ENCODE measurements at places on chromosomes 3 and 15.
A peak's percentile ranks its signal among the peaks of the same experiment; 100 is the strongest.

DNA sequence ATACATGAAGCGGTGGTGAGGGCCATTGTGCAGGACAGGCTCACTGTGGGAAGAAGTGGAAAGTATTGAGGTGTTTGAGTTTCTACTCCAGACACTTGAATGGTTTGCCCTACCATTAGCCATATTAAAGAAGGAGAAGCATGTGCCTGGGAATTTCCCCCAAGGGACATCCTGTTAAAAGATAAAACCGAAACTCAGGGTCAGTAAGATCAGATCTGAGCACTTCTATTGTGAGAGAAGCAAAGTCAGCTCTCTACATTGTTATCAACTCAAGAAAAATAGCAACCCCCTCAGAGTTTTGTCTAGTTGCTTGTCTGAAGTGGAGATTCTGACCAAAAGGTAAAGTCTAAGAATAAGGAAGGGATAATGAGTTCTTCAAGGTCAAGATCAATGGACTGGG, 269.8 kb downstream of the CHST2 start:
- no peak for DNase-seq

- no peak for DNase-seq
Measured at GRCh38 chr3:183279371-183279770, 26.3 kb downstream of the B3GNT5 start.

DNA sequence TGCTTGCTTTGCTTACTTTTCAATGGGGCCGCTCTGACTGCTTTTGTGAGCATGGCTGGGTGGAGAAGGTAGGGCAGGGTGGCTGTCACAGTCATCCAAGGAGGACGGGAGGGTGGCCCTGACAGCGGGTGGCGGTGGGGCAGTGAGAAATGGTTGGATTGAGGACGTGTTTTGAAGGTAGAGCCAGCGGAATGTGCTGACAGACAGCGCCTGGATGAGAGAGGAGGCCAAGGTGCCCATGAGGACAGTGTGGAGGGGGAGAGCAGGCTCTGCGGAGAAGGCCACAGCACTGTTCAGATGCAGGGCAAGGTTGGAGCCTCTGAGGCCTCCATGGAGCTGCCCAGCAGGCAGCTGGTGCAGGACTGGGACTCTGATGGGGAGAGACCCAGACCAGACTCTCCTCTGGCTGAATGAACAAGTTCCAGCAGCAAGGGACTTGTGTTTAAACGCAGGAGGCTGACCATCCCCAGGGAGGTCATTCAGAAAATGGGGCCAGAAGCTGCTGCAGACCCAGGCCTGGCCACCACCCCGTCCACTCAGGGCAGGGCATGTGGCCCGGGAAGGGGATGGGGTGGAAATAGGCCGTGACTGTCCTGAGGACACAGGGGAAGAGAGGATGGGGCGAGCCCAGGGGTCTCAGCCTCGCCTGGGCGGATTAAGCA, 120.3 kb upstream of the PRR20G start:
- no peak for DNase-seq

GRCh38 chr15:70031261-70031660, 66.5 kb downstream of the TLE3 start:
- DNase-seq = no peak

- DNase-seq = no peak
Measured at GRCh38 chr3:175335229-175335628, 476.1 kb downstream of the NAALADL2 start.

DNA sequence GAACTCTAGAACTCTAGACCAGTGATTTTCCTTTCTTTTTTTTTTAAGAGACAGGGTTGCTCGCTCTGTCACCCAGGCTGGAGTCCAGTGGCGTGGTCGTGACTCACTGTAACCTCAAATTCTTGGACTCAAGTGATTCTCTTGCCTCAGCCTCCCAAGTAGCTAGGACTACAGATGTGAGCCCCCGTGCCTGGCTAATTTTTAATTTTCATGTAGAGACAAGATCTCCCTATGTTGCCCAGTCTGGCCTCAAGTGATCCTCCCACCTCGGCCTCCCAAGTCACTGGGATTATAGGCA, 359.6 kb downstream of the SHQ1 start:
- DNase-seq = no peak

DNA sequence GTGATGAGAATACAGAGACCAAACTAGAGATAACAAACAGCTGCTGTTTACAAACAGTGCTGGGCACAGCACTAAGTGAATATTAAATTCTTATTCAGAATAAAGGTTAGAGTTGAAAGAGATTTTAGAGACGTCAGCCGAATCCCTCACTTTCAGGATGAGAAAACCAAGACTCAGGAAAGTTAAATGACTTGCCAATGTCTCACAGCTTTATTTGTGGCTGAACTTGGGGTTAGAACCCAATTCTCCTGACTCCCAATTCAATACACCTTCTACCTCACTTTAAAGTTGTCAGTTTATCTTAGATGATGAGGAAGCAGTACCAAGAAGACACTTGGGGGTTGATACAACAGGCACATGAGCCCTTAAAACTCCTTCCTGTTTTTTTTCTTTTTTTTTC, 180.9 kb downstream of the GAP43 start:
- DNase-seq = no peak

GRCh38 chr3:188270423-188270972, 116.5 kb downstream of the LPP start:
- no peak for DNase-seq

DNA sequence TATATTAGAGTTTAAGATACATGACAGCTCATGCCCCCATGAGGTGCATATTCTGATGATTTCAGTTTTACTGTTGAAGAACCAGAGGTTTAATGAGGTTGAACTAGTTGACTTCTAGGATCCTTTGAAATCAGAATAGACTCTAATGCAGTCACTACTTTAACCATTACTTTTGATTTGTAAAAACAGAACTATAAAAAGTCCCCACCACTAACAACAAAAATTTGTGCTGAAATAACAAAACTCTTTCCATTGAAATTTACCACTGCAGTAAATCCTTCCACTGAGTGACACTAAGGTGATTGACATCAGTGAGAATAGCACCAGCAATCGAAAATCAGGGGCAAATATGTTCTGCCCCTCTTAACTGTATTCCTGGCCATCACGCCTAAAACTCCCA, 214.1 kb downstream of the SHQ1 start:
- no peak for DNase-seq

GRCh38 chr15:39255760-39256159, 325.1 kb upstream of the THBS1 start:
- no peak for DNase-seq

- no peak for DNase-seq
Measured at GRCh38 chr3:187019542-187020072, 89.3 kb downstream of the ST6GAL1 start.

DNA sequence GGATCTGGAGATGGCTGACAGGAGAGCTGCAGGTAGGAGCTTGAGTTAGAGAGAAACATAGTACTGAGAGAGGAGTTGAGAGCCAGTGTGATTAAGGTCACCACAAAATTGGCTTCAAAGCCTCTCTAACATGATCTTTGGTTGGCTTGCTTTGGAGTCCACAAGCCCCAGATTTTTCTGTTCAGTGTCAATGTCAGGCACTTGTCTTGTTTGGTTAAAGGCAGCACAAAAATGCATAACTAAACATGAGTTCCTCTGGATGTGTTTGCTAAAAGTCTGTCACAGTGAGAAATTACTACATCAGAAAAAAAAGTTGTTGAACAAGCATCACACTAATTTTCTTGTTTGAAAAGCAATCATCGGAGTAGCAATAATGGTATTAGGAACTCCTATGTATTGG, 440.5 kb downstream of the NTRK3 start:
- DNase-seq = no peak

DNA sequence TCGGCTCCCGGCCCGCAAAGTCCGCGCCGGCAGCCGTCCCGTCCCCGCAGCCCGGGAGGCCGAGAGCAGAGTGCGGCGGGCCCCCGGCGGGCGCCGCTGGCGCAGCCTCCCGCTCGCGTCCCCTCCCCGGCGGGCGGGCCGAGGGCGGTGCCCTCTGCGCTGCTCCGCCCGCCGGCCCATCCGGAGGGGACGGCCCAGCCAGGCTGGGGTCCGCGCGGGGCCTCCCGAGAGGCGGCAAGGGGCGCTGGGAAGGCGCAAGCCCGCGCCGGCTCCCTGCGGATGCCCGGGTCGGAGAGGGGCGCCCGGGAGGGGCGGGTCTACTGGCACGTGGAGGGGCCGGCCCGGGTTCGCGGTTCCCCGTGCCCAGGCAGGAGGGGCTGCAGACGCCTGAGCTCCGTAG, at the start of the genes CLCN2 and POLR2H:
Gene CLCN2 (minus strand): TSS at position 74 of the 400 bp plus-strand sequence. CDS start 126 bp downstream, outside the sequence.
Gene POLR2H (plus strand): TSS at position 179 of the 400 bp plus-strand sequence. CDS start 1,783 bp downstream, outside the sequence.
- peak; percentile 37 for DNase-seq

- DNase-seq = no peak
Measured at GRCh38 chr3:148204131-148204530, 493.6 kb upstream of the AGTR1 start.

DNA sequence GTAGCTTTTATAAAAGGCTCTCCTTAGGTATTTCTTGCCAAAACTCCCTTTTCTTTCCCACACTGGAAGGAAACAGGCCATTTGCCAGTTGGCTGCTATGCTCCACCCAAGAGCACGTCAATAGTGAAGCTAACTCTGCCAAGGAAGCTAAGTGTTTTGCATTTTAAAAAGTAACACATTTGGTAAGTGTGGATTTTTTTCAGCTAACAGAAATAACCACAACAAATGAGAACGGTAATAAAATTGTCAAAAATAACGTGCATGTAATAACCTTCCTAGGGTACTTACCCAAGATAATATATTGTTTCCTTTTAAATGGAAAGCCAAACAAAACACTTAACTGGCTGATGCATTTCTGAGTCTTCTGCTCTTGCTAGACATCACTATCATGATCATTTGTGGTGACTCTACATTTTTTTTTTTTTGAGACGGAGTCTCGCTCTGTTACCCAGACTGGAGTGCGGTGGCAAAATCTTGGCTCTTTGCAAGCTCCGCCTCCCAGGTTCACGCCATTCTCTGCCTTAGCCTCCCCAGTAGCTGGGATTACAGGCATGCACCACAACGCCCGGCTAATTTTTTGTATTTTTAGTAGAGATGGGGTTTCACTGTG, 4.6 kb downstream of the DPP8 start:
- no peak for DNase-seq

- DNase-seq = no peak
Measured at GRCh38 chr3:18061737-18062656, 319.6 kb upstream of the TBC1D5 start.

DNA sequence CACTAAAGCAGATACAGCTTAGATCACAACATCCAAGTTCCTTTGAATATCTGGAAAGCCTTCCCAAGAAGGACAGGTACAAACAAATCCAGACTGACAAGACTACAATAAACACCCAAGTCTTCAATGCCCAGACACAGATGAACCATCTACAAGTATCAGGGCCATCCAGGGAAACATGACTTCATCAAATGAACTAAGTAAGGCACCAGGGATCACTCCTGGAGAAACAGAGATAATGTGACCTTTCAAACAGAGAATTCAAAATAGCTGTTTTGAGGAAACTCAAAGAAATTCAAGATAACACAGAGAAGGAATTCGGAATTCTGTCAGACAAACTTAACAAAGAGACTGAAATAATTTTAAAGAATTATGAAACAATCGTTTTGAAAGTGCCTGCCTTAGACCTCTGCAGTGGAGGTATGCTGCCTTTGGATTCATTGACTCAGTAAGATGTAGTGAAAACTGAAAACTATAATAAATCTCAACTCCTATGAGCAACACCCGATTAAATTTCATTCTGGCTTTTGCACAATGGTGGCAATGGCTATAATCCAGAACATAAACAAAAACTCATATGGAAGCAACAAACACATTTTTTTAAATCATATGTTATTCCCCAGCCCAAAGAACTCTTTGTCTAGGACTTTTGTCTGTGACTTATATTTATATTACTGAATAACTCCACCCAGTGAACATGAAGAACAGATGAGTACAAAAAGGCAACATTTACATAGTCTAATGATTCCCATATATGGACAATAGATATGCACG, 12.6 kb upstream of the COL8A1 start:
- DNase-seq = no peak

DNA sequence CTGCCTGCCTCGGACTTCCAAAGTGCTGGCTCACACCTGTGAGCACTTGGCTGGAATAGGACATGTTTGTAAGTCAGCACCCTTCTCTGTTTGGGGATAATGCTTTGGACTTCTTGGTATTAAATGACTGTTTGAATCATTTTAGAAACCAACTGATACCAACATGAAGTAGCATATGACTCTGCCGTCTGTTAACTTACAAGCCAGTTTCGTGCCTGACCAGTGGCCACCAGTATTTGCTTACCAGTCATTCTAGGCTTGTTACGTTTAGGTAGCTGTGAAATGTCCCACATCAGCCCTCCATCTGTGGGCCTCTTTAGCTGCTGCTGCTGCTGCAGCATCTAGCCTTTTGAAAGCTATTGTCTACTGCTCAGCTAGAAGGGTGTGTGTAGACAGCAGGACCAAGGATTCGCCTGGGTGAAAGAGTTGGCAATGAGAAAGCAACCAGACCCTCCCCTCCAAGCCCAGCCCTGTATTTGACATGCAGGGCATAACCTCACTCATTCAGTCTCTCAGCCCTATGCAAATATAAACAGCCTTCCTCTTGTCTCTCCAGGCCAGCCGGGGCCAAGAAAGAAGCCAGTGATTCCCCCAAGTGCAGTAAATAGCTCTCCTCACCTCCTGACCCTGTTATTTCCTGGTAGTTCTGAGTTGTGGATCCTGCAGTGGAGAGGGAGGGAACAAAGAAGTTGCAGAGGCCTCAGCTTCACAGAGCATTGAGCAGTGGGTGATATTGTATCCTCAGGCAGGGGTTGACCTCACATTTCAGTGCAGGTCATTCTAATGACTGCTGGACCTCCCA, 51.0 kb downstream of the NKIRAS1 start:
- DNase-seq = no peak

DNA sequence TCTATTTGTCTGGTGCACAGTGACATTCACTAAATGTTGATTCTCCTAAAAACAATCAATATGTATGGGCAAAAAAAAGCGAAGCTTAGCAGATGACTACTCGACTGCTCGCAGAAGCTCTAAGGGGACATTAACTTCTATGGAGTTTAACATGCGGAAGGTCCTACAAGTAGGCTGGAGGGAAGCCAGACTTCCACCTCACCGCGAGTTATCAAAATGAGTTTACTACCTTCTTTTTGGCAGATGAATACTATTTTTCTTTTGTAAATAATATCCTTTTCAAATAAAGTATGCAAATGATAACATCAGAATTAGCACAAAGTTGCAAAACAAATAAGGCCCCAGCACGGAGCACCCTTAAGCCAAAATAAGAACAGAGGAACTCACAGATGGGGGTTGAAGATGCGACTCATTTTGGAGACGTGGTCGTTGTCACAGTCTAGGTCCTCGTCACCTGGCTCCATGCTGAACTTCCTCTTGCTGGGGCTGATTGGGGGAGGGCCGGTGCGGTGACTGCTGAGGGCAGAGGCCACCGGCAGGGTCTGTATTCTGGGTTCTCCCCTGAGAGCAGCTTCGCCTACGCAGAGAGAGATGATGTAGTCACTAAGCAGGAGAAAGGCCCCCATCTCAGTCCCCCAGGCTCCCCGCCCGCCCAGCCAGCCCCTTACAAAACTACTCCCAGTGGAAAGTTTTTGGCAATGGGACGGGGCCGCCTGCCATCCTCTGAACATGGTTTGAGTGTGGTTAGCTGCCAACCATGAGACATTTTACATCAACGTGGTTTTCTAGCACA, 42.1 kb downstream of the VGLL4 start:
- DNase-seq = no peak
